LoVo (cell line): ENCODE measurements at places on chromosomes 7 and 10.

DNA sequence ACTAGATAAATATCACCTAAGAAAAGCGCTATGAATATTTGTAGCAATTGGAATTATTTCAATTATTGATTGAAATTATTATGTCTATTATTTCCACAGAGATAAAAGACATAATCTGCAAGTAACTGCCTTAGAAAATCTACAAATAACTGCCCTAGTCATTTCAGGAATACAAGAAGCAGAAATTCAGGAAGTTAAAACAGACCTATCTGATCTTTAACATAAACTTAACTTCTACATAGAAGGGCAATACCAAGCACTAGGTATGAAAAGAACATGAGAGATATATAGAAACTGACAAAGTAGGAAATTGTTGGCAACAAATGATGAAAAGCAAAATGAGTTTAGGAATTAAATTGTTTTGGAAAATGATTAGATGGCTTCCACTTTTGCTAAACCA lies 31.8 kb upstream of the AKR1B10 start:
- no peak for DNase-seq

- DNase-seq = no peak
Measured at GRCh38 chr7:95915731-95916130, 143.4 kb downstream of the DYNC1I1 start.

- DNase-seq = no peak
Measured at GRCh38 chr10:34850036-34850435, 34.9 kb upstream of the PARD3 start.

DNA sequence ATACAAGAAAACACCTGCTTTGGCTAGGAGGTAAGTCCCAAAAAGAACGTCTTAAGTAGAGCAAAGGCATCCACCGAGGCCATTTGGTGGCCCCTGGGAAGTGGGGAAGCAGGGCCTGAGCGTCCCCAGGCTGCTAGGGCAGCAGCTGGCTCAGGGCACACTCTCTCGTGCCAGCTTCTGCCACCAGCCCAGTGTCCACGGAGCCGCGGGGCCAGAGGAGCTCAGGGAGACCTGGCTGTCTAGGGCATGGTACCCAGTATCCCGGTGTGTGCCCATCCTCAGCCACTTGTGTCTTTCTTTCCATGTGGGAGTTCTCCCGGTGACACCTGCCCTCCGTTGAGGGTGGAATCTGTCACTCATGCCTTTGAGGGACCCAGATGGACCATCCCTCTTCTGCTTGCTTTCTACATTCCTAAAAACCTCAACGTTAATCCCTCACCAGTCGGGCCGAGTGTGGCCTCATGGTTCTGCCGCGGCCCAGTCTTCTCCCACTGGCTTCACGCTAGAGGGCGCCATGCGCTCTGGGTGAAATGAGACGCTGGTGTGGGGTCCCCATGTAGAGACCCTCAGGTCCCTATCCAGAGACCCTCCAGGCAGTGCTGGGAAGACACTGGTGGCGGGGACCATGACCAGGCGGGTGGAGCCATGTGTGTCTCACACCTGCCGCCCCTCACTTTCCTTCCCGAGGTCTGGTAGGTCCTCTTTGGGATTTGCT lies 9.5 kb upstream of the AP5Z1 start:
- no peak for DNase-seq

GRCh38 chr7:14761510-14762296 lies 140.8 kb downstream of the DGKB start:
- no peak for DNase-seq

DNA sequence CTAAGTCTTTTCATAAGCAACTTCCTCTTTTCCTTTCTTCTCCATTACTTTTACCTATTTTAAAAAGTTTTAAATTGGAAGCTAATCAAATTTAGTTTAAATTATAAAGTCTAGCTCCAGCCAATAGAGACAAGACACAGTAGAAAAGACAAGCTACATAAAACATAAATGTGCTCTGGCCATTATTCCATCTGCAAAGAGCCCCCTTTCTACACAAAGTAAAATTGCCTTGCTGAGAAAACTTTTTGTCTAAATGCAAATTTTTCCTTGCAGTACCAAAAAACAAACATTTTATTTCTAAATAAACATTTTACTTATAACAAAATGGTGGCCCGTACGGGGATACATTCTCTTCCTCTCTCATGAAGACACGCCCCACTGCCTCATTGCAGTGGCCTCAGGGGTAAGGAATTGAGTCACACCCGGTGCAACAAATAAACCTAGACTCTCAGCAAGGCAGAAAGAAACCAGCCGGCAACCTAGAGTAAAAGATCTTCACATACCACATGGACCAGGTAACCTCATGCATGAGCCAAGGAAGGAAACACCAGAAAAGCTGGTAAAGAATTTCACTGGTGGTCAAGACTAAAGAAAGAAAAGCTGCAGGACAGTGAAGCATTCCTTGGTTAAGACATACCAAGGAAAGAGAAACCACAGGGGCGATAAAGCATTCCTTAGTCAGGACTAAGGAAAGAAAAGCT lies 71.6 kb upstream of the ZNF746 start:
- DNase-seq = peak; percentile 81

DNA sequence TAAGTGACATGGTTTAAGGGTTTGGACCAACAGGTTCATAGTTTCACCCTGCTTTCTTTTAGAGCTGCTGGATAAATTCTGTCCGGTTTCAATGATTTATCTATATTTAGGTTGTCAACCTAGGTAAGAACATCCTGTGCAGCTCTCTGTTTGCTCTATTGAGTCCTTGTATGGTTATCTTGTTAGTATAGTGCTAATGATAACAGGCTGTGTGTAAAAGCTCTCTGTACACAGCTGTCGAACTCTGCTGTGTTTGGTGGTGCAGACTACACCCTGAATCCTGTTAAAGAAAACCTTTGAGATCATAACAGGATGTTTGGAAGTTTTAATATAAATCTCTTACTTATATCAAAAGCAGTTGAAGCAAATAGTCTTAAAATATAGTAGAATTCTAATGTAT lies 219.2 kb downstream of the SDK1 start:
- no peak for DNase-seq

DNA sequence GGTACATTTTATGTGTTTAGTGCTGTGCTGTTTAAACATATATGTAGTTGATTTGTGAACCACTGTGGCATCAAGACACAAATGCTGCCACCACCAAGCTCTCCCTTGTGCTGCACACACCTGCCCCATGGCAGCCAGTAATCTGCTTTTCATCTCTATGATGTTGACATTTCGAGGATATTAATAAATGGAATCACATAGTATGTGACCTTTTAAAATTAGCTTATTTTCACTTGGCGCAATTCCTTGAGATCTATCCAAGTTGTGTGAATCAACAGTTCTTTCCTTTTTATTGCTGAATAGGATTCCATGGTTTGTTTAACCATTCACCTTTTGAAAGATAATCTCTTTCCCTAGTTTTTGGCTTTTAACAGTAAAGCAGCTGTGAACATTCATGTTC lies 73.1 kb downstream of the BMPR1A start:
- DNase-seq = no peak

DNA sequence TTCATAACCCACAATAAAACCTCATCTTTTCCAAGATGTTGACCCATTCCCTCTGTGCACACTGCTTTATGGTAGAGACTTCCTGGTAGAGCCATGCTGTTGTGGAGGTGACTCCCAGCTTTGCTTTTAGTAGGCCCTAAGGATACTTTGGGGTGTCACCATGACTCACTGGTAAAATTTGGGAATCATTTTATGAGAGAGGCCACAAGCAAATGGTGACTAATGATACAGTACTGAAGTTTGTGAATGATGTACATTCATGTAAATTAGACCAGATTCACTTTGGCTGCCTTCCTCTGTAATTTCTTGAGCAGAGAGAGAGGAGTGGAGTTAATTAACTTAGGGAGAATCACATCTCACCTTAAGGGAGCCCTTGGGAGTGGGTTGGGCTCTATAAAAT lies 686.5 kb downstream of the LRMDA start:
- DNase-seq = no peak

GRCh38 chr7:39062811-39063210 lies 85.1 kb downstream of the POU6F2 start:
- no peak for DNase-seq

- DNase-seq = no peak
Measured at GRCh38 chr7:105887569-105888189, 11.3 kb upstream of the ATXN7L1 start.

DNA sequence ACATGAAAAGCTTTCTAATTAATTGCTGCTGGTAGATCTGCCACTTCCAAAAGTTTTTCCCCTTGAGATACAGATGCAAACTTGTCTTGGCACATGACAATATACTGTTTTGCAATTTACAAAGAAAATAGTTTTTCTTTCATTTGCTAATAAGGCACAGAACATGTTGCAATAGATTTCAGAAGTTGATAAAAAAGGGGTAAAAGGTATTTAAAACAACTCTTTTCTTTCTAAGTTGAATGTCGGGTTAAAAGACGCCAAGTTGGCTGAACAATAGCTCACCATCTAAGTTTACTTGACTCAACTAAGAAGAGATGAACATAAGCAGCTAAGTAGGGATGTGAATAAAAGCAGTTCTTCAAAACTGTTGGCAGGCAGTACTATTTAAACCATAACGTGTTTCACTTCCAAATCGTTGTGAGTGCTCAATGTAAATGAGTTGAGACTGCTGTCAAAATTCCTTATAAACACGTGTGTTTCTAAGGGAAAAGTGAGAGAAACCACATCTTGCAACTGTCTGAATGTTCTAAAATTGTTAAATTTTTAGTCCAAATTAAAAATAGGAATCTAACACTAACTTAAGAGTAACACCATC lies 14.5 kb upstream of the THSD7A start:
- no peak for DNase-seq

GRCh38 chr7:20173828-20174227 lies 43.4 kb downstream of the MACC1 start:
- DNase-seq = no peak

DNA sequence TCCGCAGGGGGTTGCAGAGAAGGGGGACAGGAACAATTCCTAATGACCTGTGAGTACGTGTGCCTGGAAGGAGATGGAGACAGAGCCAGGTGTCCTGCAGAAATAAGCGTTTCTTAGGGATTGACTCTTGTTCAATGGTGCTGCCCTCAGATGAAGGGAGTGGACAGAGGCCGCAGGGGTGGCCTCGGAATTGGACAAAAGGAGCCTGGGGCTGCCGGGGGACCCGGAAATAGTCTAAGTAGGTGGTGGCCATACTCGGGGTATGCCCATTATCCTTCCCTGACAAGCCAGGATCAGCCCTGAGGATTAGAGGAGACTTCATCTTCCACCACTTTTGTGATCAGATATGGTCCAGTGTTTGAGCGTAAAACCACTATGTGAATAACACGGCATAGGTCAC lies 39.2 kb downstream of the ELFN1 start:
- DNase-seq = no peak

GRCh38 chr10:10687751-10688150 lies 329.9 kb upstream of the CELF2 start:
- DNase-seq = no peak

- no peak for DNase-seq
Measured at GRCh38 chr7:95213809-95214492, 110.4 kb downstream of the PON1 start.

GRCh38 chr7:155665957-155666287 lies 21.5 kb downstream of the RBM33 start:
- no peak for DNase-seq

- DNase-seq = no peak
Measured at GRCh38 chr7:101913851-101914250, 96.4 kb downstream of the CUX1 start.

DNA sequence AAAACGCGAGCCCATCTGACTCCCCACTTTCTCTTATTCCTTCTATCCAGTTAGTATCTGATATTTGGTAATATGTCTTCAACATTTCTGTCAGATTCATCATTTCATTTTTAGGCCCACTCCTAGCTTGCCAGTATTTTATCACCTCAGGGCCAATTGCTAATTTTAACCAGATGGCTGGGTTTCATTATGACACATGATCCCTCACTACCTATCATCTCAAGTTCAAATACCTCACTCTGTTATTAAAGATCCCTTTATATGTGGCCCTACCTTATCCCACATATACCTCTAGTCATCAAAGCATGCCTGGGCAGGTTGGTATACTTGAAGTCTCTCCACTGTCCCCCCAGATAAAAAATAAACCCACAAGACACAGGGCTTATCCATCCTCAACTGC lies 104.9 kb downstream of the RNLS start:
- no peak for DNase-seq
